Natural killer cell (primary cell): ENCODE measurements at places on chromosomes 16 and 17. TPM values are rescaled to one million over a fixed set of nuclear protein-coding genes. Genes with fewer than 3 reads are reported as not detected.
A peak's percentile ranks its signal among the peaks of the same experiment; 100 is the strongest.

DNA sequence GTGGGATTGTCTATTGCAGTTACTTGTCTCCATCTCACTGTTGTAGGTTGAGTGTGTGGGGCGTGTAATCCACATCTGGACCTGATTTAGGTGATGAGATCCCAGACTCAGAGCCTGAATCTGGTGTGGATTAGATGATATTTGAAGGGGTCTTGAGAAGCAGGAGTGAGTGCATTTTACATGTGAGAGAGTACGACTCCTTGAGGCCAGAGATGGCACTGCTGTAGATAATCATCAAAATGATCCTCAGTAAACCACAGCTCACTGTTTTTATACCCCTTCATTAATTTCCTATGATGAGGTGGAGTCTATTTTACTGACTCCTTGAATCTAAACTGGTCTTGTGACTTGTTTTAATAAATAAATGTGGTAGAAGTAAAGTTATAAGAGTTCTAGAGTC lies 732.5 kb downstream of the KCNJ2 start:
- no peaks in the 10 kb centered on the region for H3K27me3 ChIP-seq
- H3K4me1 ChIP-seq, result no peaks in the 10 kb centered on the region
- DNase-seq, result no peak
- no peak overlapping the region for H3K27ac ChIP-seq
- H3K4me3 ChIP-seq, result no peak overlapping the region

DNA sequence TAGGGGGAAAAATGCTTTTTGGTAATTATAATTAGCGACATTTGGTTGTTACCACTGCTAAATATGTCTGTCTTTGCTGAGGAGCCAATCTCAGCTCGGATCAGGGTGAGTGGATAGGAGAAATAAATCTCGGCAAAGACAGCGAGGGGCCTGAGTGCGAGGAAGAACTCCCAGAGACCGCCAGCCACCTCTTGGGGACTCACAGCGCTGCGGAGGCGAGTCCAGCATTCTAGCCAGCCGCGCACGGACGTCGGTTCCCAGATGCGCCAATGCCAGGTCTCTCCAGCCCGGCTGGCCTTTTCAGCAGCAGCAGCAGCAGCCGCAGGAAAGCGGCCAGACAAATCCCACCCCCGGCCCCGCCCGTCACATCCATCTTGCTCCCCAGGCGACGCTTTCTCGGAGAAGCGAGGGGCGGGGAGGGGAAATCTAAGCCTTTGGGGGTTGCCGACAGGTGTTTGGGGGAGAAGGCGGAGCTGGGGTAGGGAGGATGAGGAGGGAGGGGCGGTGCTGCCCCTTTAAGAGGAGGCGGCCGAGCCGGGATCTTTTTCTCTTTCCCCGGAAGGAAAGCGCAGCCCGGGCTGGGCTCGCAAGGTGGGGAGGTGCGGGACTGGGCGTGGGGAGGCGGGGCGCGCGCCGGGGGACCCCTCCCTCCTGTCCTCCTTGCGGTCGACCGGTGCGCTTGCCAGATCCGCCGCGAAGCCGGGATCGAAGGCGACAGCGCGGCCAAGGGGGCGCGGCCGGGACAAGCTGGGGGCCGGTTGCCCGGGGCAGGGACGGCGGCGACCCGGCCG lies at the start of gene ITGA3:
Gene ITGA3, plus strand, starts transcription at position 685 of the 791 bp plus-strand sequence. CDS start 330 bp downstream, outside the sequence.
- no peaks in the 10 kb centered on the region for H3K36me3 ChIP-seq
- no peak for DNase-seq
- no peak within 1 kb of the TSS for H3K27ac ChIP-seq
- peaks cover 3% of the 10 kb centered on the region for H3K27me3 ChIP-seq
- H3K4me3 ChIP-seq, result peak within 1 kb of the TSS; percentile 42
- peaks cover 25% of the 10 kb centered on the region for H3K4me1 ChIP-seq

- H3K27ac ChIP-seq, result no peak overlapping the region
- H3K27me3 ChIP-seq, result no peaks in the 10 kb centered on the region
These were observed 262.1 kb upstream of the CA10 start for GRCh38 chr17:52420555-52421078.

The UTS2R gene
- total RNA-seq, result 0.28 TPM

The MRPL28 gene
- 33.9 TPM for total RNA-seq

The TM4SF5 gene
- total RNA-seq, result not detected
